ENCODE measurements at places on chromosomes 4 and X.
A peak's percentile ranks its signal among the peaks of the same experiment; 100 is the strongest.

DNA sequence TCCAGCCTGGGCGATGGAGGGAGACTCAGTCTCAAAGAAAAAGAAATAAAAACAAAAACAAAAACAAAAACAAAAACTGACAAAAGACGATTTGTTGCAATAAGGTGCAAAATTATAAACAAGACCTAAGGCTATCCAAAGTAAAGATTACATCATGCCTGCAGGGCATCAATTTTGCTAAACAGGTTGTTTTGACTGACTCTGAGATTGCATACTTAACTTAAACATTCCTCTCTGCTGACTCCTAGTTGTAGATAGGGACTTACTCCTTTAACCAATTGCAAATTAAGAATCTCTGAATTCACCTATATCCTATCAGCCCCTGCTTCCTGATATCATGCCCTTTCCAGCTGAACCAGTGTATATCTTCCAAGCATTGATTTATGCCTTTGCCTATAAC lies 2687.3 kb downstream of the PCDH7 start:
- DNase-seq, result no peak

GRCh38 chr4:153785910-153786721 lies 2.8 kb downstream of the SFRP2 start:
- peak; percentile 50 for DNase-seq

DNA sequence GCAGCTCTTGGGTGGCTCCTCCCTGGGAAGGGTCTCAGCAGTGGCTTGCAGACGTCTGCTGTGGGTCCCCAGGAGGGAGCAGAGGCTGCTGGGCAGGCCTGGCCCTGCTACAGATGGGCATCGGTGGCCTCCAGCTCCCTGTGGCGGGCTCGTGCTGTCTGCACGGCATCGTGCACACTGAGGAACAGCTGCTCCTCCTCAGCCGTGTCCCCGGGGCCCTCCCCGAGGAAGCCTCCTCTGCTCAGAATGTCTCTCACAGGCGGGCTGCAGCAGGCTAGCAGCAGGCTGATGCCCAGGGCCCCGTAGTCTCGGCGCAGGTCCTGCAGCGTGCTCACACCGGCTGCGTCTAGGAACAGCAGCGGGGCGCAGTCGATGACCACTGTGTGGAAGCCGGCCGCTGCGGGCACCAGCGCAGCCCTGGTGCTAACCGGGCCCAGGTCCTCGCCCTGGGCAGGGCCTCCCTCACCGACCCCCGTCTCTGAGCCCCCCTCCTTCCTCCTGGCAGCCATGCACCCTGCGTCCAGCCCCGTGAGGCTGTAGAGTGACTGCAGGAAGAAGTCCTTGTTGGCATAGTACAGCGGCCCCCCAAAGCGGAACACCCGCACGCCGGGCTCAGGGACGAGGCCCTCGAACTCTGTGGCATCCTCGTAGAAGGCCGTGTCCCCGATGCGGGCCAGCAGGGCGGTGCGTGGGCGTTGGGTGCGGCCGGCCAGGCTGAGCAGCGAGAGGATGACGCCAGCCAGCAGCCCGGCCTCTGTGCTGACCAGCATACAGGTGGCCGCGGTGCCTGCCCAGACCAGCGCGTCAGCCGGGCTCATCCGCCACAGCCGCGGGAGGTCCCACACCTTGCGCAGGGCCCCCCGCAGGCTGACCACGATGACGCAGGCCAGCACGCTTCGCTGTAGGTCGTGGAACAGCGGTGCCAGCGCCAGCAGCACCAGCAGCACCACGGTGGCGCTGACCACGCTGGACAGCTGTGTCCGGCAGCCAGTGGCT lies 2.2 kb downstream of the IDUA start:
- DNase-seq, result no peak

GRCh38 chr4:180734753-180735432 lies 1508.3 kb upstream of the TENM3 start:
- no peak for DNase-seq

DNA sequence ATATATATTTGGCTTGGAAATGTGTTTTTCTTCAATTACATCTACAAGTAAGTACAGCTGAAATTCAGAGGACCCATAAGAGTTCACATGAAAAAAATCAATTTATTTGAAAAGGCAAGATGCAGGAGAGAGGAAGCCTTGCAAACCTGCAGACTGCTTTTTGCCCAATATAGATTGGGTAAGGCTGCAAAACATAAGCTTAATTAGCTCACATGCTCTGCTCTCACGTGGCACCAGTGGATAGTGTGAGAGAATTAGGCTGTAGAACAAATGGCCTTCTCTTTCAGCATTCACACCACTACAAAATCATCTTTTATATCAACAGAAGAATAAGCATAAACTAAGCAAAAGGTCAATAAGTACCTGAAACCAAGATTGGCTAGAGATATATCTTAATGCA lies 26.1 kb downstream of the NUDT6 start:
- no peak for DNase-seq

Measured in GM03348 (cell line).